ENCODE measurements at places on chromosomes 4 and X.

DNA sequence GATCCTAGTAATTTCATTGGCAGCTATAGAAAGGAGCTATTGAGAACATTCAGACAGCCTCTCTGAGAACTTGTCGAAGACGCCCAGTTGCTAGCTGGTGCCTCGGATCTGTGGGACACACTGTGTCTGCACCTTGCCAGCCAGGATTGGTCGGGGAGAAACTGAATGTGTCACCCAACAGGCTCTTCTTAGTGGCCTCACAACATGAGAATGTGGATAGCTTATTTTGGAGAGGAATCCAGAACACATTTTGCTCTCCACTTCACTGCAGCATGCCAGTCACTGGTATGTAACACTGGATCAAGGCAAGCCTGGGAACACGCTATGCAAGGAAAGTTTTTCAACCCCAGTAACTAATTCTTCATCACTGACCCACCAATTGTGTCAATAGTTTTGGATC, 89.5 kb upstream of the TRPC3 start:
- no peak for DNase-seq

GRCh38 chrX:147322496-147322895, 508.0 kb upstream of the CXorf51A start:
- no peak for DNase-seq

- no peak for DNase-seq
Measured at GRCh38 chrX:133150730-133151129, 53.8 kb upstream of the USP26 start.

- peak; percentile 98 for DNase-seq
Measured at GRCh38 chr4:124275-125081, at the start of gene ZNF718. Gene ZNF718, plus strand, starts transcription at chr4:124501. Its CDS starts 170 bp downstream, at chr4:124671.

GRCh38 chr4:150501009-150501727, 80.8 kb upstream of the MAB21L2 start:
- DNase-seq, result no peak

DNA sequence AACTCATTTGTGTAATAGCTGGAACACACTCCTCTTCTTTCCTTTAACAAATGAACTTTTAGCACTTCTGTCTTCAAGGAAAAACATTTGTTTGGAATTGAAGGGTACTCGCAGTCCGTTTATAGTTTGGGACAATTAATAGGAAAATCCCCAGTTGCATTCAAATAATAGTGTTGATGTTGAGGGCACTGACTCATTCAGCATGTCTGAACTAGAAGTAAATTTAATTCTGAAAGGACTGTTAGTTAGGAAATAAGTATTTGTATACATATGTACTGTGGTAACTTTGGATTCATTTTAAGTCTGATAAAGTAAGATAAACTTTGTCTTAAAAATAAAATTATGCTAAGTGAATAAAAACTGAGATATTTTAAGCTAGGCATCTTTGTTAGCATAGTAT, 27.2 kb downstream of the FAM199X start:
- DNase-seq, result no peak

Data from left kidney (tissue), 8 donors.